ENCODE measurements at places on chromosomes 16 and 17.

DNA sequence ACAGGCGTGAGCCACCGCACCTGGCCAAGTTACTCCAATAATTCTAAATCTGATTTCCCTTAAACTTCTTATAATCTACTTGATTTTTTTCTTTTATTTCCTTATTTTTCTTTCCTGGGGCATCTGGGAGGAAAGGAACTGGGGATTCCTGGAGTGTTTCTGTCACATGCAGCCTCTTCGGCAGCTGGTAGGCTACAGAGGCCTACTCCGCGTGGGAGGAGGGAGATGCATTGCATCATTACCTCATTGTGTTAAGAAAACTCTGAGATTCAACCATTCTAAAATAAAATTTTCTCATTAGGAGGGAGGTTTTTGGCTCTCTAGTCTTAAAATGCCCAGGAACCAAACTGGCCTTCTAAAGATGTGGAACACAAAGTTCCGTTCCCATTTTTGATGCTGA is 64.0 kb downstream of the SOX9 start:
- DNase-seq: no peak

DNA sequence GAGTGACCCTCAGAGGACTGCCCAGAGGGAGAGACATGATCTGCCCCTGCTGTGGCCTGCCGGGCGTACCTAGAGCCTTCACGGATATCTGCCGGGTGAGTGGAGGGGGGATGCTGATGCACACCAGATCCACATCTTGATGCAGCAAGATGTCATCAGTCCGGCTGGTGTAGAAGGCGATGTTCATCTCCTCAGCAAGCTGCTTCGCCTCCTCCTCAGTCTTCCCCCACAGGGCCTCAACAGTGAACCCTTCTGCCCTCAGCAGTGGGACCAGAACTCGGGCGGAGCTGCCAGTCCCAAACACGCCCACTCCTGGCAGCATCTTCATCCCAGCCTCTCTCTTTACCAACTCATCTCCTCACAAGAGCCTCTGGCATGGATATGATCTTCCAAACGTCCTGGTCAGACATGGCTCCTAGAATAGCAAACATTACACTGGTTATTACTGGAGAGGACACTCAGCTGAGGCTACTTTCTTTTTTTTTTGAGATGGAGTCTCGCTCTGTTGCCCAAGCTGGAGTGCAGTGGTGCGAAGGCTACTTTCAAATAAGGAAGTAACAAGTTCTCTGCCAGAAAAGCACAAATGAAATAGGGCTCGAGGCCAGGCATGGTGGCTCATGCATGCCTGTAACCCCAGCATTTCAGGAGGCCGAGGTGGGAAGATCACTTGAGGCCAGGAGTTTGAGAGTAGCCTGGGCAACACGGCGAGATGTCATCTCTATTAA is 18.9 kb downstream of the C16orf86 start:
- DNase-seq: no peak

- no peak for DNase-seq
Measured at GRCh38 chr16:83211711-83212110, 584.9 kb downstream of the CDH13 start.

DNA sequence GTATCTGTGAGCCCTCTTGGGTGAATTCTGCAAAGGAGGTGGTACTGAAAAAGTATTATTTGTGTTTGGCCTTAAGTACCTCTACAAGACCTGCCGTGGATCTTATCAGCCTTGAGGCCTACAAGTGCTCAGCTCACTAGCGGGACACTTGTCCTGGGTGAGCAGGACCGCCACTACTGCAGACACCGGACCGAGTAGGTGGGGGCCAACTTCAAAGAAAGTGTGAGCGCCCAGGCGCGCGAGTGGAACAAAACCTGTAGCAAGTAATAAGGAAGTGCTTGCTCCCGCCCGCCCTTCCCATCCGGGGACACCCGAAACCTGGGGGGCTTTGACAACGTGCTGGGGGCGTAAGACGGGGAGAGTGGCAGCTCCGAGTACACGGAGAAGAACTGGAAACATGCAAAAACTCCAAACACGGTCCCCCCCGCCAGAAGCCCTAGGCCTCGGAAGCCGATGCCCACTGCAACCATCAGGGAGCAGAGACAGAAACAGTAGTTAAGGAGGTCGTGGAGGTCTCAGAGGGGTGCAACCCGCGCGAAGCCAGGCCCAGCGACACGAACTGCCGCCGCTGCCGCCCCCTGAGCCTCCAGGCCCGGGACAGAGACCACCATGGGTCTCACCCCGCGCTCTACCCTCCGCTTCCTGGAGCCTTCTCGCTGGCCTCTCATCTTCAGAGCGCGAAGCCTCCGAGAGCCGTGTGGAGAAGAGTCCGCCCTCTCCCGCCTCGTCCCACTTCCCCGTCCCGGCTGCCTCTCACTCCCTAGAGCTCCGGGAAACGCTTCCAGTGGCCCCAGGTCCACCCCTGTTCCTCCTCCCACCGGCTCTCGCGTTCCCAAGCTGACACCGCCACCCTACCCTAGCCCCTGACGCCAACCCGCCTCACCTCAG is 537 bp downstream of the CNOT1 start:
- peak; percentile 19 for DNase-seq
